Dorsolateral prefrontal cortex (tissue), 122 donors: ENCODE measurements at places on chromosomes 5 and 9.

- no peak for DNase-seq
Observed at GRCh38 chr5:61205013-61205412, 42.7 kb upstream of the SMIM15 start.

- no peak for DNase-seq
Observed at GRCh38 chr5:31537851-31538250, 5.8 kb downstream of the C5orf22 start.

DNA sequence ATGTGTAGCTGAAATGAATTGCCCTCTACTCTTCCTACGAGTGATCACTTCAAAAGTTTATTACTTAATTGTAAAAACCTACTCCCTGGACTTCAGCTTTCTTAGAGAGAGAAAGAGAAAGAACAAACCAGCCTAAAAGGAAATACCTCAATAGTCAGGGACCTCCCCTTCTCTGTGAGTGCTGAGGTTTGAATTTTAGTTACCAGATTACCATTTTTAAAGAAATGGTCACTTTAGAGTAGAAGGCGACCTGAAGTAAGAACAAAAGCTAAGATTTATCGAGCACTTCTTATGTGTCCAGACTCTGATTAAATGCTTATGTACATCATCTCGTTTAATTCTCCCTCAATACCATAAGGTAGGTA is 11.3 kb downstream of the RAPGEF1 start:
- DNase-seq: no peak

DNA sequence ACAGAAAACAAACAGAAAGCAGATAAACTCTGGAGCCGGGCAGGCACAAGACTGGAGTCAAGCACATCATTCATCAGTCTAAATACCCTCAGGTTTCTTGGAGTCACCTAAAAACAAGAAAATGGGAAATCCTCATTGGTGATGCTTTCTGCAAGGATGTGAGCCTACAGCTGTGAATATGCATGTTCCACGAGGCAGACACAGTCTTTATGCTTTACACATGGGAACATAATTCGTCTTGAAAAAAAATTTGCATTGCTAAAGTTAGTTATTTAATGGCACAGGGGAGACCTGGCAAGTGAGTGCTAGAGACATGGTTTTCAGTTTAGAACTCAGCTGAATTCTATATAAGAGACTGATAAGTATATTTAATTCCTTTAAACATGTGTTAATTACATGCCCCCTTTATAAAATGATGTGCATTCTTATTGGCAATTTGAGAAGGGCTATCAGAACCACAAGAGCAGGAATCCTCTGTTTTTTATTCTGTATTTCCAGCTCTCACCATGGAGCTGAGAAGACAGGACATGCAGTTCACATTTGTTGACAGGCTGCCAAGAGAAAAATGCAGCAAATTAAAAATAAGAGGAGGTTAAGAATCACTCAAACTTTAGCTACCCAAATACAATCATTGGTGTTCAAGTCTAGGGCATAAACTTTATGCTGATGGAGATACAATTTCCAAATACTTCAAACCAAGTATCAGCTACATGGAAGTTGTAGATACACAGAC is 438.0 kb upstream of the MPDZ start:
- DNase-seq: no peak

- no peak for DNase-seq
Observed at GRCh38 chr5:67203701-67204074, 7.1 kb upstream of the CD180 start.

DNA sequence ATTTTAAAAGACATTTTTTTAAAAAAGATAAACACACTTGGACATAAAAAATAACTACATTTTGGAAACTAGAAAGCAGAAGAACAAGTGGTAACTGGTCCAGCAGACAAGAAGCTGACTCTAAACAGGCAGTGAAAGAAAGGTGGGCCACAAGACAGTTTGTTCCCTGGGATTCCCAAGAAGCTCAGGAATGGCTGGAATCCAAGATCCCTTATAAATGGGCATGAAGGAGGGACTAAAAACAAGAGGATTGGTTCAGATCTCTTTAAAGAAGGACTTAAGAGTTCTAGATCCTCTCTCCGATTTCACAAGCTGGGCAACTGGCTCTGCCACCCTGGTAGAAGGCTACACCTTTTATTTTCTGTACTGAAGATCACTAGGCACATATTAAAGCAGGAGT is 102.8 kb downstream of the ARL15 start:
- no peak for DNase-seq

GRCh38 chr5:1347571-1347970 is 2.7 kb upstream of the CLPTM1L start:
- DNase-seq: no peak

DNA sequence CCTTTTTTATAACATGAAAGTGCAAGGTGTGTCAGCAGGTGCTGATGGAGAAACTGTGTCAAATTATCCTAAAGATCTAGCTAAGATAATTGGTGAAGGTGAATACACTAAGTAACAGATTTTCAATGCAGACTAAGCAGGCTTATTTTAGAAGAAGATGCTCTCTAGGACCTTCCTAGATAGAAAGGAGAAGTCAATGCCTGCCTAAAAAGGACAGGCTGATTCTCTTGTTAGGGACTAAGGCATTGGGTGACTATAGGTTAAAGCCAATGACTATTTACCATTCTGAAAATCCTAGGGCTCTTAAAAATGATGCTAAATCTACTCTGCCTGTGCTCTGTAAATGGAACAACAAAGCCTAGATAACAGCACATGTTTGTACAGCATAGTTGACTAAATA is 1682.4 kb downstream of the MAT2B start:
- DNase-seq: no peak

- DNase-seq: no peak
Observed at GRCh38 chr5:133262690-133263089, 210.9 kb downstream of the HSPA4 start.

DNA sequence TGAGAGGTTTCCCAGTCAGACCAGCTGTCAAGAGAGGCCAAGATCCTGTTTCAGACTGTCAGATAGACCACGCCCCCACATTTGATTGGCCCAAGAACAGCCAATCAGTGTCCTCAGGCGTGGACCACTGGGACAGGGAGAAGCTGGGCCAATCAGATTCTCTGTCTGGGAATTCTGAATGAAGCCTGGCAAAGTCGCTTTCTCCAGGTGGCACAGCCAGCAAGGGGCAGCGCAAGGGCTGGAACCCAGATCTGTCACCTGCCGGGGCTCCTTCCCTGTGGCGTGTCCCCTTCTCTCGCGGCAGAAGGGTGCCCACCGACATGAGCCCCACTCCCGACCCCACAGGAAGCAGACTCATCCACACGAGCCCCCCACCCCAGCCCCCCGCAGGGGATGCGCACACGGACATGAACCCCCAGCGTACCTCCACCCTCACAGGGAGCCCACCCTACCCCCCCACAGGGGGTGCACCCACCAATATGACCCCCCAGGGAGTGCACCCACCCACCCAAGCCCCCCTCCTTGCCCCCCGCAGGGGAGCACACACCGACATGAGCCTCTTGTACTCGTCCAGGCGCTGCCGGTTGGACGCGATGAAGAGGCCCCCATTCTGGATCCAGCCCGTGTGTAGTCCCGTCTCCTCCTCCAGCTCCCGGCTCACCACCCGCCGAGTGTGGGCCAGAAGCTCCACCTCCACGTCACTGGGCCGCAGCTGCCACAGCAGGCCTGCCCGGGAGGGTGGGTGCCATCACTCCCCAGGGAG is 6.1 kb downstream of the SARDH start:
- peak; percentile 40 for DNase-seq

- no peak for DNase-seq
Observed at GRCh38 chr5:172648755-172649154, 7.7 kb downstream of the NEURL1B start.

DNA sequence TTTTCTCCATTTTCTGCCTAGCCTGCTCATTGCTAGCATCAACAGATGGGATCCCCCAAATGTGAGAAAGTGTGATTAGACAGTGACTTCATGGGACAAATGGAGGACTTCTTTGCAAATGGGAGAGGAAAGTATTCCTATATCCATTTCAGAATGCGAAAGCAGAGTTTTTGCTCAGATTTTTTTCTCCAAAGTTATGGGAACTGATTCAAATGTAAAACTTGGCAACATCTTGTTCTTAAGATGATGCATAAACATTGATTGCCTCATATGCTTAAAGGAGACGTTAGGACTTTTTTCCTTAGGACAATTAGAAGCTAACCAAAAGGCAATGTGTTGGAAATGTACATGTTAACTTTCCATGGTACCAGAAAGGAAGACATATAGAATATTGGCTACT is 704.3 kb upstream of the ZNF608 start:
- DNase-seq: no peak

DNA sequence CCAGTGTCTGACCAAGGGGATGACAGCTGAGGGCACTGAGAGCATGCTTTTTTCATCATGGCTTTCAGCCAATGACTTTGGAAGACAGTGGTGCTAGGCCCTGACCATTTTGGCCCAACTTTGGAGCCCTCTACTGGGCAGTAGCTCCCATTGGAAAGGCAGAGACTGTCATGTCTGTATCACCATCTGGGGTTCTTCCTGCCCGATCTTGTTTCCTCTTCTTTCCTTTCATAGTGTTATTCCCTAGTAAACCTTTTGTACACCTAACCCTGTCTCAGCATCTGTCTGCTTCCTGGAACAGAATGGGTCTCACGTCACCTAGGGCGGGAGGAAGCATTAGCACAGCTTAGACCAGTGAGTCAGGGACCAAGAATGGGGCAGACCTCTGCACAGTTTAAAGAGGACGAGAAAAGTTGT is 97.4 kb upstream of the MAST4 start:
- no peak for DNase-seq

DNA sequence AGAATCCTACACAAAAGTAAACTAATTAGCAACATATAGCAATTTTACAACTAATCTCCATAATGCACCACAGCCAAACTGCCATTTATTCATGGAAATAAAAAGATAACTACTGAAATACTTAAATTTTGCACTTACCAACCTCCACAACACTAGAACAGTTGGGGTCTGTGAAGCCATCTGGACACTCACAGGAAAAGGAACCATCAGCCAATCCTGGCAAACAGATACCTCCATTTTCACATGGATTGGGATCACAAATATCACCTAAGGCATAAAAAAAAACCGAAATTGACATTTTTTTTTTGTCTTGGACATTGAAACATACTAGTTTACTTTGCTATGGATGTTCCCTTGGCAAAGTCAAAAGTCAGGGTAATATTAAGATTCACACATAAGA is 130.7 kb downstream of the EDIL3 start:
- no peak for DNase-seq

- DNase-seq: no peak
Observed at GRCh38 chr5:104513640-104514072, 951.1 kb upstream of the NUDT12 start.

GRCh38 chr5:963673-964531 is 44.7 kb upstream of the NKD2 start:
- no peak for DNase-seq

DNA sequence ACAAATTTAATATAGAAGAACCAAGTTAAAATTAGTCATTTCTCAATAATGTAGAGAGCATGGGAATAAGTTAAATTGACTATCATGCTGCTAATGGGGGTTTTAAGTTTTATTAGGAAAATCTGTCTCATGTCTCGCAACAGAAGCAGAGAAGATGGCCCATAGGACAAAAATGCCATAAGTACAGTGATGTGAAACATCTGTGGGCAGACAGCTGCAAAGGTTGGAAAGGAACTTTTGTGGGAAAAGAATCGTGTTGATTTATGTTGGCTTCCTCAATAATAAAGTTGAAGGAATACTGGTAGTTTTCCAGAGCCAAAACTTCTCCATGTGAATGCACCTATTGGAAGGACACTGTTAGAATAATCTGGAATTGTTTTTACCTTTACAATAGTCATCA is 44.8 kb downstream of the VCAN start:
- no peak for DNase-seq

GRCh38 chr5:32578363-32578762 is 7.0 kb upstream of the SUB1 start:
- no peak for DNase-seq

- no peak for DNase-seq
Observed at GRCh38 chr5:74167206-74167929, 473.2 kb downstream of the ENC1 start.

DNA sequence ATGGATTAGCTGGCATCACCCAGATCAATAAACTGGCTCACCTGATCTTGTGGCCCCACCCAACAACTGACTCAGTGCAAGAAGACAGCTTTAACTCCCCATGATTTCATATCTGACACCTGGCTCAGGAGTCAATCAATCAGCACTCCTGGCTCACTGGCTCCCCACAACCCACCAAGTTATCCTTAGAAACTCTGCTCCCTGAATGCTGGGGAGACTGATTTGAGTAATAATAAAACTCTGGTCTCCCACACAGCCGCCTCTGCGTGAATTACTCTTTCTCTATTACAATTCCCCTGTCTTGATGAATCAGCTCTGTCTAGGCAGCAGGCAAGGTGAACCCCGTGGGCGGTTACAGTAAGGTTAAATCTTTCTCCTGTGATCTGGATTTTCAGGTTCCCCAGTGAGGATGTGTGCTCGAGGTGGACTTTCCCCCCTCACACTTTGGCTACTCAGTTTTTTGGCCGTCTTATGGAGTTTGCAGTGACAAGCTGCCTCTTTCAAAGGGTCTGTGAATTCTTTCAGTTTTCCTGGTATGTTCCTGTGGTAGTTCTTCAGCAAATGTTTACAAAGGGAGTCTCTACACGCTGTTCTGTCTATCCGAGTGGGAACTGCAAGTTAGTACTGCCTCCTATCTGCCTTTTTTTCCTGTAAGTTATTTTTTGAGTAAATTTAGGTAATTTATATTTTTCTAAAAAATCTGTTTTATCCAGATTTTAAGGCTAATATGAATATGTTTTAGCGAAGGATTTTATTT is 500.2 kb upstream of the NUDT12 start:
- DNase-seq: no peak

DNA sequence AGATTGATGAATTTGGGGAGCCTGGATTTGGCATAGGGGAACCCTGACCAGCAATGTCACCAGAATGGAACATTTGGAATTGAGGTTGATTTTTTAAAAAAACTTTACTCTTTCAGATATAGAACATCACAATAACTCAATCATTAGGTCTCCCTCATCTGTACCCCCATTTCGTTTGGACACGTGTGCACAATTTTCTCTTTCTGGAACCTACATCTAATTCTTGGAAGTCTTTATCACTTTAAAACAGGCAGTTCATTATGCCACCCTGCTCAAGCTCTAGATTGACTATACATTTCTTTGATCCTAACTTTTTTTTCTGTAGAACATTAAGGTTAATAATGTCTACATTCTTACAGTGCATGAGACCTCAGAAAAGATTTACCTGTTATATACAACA is 3.7 kb upstream of the SSBP2 start:
- DNase-seq: no peak

DNA sequence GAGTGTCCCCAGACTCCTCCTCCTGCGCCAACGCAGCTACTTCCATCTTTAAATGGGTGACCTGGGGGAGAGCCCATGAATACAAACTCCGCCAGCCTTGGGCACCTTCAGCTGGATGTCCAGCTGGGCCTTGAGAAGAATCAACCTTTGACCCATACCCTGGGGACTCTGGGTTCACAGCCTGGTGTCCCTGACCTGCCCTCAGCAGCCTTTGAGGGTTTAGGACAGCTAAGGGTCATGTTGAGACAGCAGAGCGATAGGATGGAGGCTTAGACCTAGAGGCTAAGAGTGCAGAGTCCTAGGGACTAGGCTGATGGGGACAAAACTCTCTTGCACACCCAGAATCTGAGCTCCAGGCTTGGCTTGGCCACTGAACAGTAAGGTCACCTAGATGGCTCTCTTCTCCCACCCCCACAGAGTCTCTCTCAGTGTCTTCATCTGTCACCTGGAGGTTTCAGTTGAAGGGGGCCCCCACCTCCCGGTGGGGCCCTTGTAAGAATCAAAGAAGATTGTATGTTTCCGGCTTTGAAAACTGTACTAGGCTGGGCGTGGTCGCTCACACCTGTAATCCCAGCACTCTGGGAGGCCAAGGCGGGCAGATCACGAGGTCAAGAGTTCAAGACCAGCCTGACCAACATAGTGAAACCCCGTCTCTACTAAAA is 6.7 kb upstream of the AQP3 start:
- DNase-seq: no peak
